ENCODE measurements at places on chromosomes 11 and 22.

- DNase-seq = no peak
These were observed 303.0 kb downstream of the CADM1 start for GRCh38 chr11:115201111-115201792.

DNA sequence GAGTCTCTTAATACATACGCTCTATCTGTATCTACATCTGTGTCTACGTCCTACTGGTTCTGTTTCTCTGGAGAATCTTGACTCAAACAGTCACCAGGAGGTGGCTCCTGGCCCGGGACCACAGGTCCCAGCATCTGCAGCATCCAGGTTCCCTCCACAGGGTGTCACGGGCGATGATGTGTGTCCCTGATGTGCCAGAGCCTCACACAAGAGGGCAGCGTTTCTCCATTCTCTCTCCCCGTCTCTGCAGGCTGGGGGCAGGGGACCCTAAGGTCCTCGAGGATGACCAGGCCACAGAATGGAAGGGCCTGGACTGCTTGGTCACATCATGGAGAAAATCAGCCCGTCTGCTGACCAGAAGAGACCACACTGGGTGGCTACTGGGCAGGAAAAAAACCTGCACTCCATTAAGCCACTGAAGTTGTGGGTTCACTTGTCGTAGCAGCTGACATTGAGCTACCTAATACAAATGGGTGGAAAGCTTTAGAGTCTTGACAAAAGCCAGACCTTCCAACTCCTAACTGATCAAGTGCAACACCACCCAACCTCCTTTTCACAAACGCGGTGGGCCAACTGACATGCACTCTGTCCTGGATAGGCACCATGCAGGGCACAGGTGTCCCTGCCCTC lies 392.5 kb downstream of the CTTN start:
- no peak for DNase-seq

GRCh38 chr11:33490842-33491370 lies 209.7 kb downstream of the C11orf91 start:
- no peak for DNase-seq

DNA sequence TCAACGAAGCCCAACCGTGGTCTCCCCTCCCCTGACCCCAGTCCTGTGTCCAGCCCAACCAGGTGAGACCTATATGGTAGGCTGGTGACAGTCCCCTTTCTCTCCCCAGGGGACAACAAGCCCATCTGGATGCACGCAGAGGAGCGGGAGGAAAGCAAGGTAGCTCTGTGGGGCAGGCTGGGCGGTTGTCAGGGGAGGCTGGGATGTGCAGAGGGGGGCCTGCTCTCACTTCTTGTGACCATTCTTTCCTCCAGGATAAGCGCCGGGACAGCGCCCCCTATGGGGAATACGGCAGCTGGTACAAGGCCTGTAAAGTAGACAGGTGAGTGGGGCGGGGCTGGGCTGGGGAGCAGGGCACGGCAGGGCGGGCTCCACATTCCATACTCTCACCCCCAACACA lies 3.5 kb upstream of the RAB1B start:
- no peak for DNase-seq

GRCh38 chr22:48925450-48925849 lies 902.2 kb downstream of the BRD1 start:
- DNase-seq = no peak

DNA sequence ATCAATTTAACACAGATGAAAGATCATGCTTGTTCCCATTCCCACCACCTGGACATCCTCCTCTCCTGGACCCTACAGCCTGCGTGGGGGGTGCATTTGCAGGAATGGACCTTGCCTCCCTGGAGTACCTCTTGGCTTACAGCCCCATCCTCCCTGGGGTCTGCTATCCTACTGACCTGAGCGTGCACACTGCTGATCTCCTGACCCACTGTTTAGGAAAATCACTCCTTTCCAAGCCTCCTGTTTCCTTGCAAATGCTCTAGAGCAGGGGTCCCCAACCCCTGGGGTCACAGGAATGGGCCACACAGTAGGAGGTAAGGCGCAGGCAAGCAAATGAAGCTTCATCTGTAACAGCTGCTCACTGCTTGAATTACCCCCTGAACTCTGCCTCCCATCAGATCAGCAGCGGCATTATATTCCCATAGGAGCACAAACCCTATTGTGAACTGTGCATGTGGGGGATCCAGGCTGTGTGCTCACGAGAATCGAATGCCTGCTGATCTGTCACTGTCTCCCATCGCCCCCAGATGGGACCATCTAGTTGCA lies 88.2 kb upstream of the SEPTIN5 start:
- DNase-seq = no peak

DNA sequence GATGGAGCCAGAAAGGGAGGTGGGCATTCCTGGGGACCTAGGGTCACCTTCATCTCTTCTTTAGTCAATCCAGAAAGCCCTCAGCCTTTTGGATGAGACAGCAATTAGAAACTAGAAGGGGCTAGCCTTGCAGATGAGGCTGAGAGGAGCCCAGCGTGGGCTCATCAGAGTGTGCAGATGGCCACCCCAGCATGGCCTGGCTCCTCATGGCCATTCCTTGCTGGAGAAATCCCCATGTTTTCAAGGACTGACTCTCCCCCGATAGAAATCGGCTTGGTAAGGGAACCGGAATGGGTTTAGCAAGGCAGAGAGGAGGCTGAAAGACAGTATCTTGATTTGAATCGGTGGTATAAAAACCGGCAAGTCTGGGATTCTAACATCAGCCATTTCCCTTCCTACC lies 274.6 kb downstream of the BUD13 start:
- DNase-seq = no peak

DNA sequence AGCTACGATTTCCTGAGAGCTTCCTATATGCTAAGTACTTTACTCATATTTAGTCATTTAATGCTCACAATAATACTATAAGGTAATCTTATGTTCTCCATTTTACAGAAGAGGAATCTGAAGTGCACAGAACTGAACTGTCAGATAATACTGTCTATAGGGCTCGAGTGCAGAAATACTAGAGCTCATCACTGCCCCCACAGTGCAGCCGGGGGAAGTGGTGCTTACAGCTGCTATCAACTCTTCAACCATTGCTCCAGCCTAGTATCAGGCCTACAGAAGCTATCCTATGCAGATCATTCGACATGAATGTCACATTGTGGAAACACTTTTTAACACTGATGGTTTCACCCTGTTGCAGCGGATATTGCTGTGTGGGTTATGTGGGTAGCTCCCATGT lies 929.9 kb downstream of the NTM start:
- DNase-seq = no peak

GRCh38 chr11:76415073-76415472 lies 29.7 kb upstream of the EMSY start:
- DNase-seq = no peak

- no peak for DNase-seq
These were observed 51.9 kb downstream of the IGLL1 start for GRCh38 chr22:23527971-23528740.

DNA sequence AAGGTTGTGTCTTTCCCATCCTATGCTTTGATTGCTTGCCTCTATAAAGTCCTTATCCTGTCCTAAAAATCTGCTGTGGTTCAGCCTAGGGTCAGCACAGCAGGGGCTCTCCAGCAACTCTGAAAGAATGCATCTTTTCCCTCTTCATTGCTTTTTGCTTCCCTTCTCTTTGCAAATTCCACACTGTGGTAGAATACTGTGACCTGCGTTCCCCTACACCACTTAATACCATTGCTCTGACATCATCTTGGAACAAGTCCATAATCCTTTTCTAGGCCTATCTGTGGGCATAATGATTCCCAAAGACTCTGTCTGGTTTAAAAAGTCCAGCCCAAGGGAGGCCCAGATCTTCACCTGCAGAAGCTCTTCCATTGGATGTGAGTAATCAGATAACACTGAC lies 177.7 kb downstream of the NAV2 start:
- no peak for DNase-seq

- no peak for DNase-seq
These were observed 111.8 kb downstream of the MSANTD4 start for GRCh38 chr11:105910095-105910715.

DNA sequence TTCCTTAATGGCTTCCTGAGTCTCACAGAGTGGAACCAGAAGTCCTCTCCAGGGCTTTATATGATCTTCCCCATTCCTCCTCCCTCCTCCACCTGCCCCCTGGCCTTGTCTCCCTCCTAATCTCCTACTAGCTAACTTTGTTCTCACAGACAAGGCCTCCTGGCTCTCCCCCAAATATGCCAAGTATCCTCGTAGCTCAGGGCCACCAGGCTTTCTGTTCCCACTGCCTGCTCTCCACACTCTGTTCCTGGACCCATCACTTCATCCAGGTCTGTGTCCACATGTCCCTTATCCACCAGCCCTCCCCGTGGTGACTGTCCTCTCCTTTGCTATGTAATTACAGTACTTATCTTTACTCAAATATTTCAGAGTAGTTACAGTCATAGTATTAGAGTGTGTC lies 23.2 kb upstream of the LMO1 start:
- no peak for DNase-seq

DNA sequence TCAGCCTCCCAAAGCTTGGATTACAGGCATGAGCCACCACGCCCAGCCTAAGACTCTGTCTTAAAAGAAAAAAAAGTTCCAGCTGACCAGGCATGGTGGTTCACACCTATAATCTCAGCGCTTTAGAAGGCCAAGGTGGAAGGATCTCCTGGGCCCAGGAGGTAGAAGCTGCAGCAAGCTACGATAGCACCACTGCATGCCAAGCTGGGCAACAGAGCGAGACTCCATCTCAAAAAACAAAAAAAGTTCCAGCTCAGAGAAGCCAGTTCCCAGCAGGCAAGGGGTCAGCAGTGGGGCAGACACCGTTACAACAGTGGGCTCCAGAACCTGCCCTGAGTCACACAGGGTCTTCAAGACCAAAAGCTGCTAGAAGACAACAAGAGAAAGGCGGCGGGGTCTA lies 3.3 kb downstream of the TMEM184B start:
- no peak for DNase-seq

GRCh38 chr22:37378642-37379058 lies 48.6 kb downstream of the ELFN2 start:
- DNase-seq = no peak

DNA sequence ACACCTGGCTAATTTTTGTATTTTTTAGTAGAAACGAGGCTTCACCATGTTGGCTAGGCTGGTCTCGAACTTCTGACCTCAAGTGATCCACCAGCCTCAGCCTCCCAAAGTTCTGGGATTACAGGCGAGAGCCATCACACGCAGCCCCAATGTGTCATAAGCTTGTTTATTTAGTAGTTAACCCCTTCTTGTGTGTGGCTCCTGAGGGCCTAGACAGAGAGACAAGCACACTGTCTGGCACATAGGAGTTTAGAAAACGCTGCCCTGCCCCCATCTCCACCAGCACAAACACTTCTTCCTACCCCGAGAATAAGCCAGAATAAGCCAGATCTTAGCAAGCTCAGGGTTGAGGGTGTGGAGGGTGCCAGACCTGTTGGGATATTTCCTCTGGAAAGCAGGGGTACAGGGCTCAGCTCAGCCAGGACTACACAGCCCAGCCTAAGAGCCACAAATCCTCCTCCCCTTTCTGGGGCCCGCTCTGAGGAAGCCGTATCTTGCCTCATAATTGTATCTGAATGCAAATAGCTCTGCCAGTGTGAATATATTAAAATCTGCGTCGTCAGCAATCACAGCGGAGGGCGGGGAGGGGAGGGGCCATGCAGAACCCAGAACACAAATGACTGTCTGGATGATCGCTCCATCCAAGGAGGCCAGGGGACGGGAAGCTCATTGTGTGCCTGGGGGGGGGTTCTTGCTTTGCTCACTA lies 247.3 kb downstream of the MN1 start:
- no peak for DNase-seq

DNA sequence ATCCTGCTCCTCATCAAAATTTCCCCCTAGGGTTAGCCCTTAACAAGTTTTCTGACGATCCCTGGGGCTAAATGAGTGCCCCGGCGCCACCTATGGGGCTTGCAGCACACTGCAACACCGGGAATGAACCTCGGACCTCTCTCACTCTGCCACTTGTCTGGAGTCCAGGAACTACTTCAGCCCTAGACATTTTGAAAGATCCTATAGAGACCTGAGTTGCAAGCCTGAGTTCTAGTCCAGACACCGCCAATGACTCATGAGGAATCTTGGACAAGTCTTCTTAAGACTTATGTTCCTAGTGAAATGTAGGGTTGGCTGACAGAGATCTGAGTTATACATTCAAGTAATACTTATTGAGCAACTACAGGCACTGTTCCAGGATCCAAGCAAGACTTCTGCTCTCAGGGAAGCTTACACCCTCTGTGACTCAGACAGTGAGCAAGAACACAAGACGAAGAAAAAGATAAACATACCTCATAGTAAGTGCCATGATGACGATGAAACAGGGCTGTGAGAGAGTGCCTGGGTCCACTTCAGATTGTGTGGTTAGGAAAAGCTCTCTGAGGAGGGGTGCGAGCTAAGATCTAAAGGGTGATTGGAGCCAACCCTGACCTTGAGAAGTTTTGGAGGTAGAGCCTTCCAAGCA lies 10.2 kb upstream of the STK33 start:
- peak; percentile 7 for DNase-seq

GRCh38 chr11:6253197-6253596 lies 6.4 kb upstream of the CCKBR start:
- no peak for DNase-seq

DNA sequence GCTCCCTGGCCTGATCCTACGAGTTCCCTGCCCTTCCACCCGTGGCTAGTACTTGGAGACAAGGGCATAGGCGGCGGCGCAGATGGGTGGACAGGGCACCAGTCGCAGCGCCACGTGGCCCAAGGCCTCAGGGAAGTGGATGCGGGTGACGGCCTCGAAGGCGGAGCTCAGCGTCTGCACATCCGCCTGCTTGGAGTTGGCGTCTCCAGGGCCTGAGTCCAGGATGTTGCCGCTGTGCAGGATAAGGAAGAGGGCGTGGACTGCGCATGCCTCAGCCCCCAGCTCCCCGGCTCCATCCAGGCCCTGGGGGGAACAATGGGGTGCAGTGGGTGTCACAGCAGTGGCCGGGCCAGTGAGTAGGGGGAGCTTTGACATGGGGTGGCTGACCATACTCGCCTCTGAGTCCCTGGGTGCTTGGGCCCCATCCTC lies 6.6 kb downstream of the PITPNM1 start:
- DNase-seq = no peak

DNA sequence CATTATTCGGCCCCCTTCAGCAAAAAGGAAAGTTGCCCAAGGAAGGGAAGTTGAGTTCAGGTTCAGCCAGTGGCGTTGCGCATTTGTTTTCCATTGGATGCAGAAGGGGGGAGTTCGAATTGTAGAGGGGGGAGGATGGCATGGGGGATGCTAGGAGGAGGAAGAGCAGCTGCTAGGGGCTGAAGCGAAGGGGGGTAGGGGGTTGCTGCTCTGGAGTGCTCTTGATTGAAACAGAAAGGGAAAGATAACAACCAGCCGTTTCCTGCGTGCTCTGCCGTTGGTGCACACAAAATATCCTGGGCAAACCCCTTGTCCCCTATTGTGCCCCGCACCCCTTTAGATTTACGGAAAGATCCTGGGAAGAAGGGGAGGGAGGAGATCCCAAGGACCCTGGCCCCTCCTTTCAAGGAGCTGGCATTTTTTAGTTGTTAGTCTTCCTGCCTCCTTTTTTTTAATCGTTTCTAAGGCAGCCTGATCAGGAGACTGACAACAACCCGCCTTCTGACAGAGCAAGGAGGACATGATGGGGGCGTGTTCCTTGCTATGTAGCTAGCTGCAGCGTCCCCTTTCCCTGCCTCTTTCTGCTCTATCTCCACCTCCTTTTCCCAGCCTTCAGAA lies 2.1 kb downstream of the KMT2A start:
- peak; percentile 27 for DNase-seq
